ENCODE measurements at places on chromosomes 2 and 18.

DNA sequence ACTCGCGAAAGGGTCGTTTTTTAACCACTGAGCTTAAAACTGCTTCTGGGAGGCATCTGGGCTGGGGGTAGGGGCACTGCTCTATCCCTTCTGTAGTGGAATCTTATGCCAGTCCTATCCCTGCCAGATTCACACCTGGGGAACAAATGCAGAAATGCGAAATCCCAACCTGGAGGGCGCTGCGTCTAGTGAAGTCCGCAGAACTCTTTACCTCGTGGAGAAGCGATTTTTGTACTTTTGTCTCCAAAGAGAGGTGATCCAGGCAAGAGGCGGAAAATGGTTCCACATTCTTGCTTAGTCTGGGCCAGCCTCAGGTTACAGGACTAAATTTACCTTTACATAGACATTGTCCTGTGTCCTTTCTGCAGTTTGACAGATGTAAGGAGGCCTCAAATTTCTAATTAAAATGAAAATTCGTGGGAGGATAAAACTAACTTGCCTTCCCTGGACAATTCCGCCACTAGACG, 10.4 kb downstream of the TBR1 start:
- DNase-seq, result peak; percentile 66

- no peak for DNase-seq
Measured at GRCh38 chr2:154291927-154292326, 406.6 kb upstream of the KCNJ3 start.

DNA sequence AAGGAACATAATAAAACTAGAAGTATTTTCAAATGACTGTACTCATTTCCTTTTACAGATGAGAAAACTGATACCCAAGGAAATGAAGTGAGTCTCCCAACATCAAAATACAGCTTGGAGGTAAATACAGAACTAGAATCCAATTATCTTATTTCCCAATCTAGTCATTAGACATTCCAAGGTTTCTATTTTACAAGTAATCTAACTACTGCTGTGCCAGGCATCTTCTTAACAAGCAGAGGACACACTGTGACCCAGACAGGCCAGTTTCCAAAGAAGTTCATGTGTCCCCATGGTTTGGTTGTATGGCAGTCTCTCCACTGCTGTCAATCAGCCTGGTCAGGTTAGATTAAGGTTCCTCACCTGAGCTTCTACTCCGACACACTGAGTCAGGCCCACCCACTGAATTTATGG, 143.5 kb downstream of the THADA start:
- DNase-seq, result no peak

GRCh38 chr2:60172801-60173200, 380.7 kb downstream of the BCL11A start:
- DNase-seq, result no peak

GRCh38 chr2:63817382-63817781, 24.3 kb upstream of the UGP2 start:
- no peak for DNase-seq

- no peak for DNase-seq
Measured at GRCh38 chr18:12423393-12423792, 15.7 kb downstream of the PRELID3A start.

- DNase-seq, result no peak
Measured at GRCh38 chr2:78682781-78683180, 342.7 kb upstream of the REG3G start.

DNA sequence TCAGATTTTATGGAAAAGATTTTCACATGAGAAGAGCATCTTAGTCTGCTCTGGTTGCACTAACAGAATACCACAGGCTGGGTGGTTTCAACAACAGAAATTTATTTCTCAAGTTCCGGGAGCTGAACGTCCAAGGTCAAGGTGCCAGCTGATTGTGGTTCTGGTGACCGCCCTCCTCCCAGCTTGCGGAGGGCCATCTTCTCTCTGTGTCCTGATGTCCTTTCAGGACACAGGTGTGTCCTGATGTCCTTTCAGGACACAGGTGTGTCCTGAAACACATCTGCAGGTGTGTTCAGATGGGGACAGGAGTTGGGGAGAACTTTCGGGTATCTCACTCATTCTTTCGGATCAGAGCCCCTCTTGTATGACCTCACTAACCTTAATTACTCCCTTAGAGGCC, 374.9 kb downstream of the SOX11 start:
- DNase-seq, result no peak

GRCh38 chr2:169507698-169508097, 1.8 kb upstream of the KLHL41 start:
- no peak for DNase-seq

GRCh38 chr2:62934517-62934916, 116.1 kb upstream of the OTX1 start:
- no peak for DNase-seq

DNA sequence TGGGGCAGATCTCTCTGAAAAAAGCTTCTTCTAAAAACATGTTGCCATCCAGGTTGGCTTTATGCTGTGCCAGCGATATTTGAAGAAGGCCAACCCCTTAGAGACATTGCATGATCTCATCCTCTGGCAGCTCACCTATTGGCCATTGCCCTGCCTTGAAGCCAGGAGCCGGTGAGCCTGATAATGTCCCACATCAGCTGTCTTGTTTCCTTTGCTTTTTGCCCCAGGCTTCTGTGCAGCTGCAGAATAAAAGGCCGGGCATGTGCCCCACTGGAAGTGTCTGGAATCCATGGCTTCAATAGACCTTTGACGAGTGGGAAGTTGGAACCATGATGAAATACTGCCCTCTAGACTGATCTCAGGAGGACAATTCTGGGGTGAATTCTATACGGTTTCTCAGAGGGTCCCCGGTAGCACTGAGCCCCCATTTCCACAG, 523.5 kb upstream of the ZEB2 start:
- no peak for DNase-seq

- DNase-seq, result no peak
Measured at GRCh38 chr18:52403291-52404021, 63.5 kb downstream of the DCC start.

DNA sequence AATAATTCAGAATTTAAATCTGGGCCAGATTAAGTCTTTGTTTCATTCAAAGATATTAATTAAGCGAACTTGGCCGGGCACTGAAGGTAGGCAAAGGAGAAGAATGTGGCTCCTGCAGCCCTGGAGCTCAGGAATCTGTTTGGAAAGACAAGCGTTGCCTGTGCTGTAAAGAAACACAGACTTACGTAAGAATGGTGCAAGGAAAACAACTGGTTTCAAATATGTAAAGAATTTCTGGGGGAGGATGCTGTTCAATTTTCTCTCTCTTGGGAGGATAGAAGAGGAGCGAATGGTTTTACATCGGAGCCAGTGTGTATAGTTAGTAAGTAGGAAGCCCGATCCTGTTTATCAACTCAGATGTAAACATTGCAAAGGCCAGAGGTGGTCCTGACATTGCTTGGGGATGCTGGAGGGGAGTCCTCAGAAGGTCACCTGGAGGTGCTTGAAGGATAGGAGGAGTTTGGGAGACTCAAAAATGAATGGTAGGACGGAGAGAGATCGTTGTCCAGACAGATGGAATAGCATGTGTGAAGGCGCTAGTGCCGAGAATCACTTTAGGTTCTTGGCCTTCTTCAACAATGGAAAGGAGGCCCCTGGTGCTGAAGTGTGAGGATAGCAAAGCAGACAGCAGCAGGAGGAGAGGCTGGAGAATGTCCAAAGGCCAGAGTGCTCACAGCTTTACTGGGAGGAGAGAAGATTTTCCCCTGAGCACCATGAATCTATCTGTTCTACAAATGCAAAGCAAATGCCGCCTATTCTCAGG, 456.1 kb downstream of the LPIN1 start:
- DNase-seq, result no peak

DNA sequence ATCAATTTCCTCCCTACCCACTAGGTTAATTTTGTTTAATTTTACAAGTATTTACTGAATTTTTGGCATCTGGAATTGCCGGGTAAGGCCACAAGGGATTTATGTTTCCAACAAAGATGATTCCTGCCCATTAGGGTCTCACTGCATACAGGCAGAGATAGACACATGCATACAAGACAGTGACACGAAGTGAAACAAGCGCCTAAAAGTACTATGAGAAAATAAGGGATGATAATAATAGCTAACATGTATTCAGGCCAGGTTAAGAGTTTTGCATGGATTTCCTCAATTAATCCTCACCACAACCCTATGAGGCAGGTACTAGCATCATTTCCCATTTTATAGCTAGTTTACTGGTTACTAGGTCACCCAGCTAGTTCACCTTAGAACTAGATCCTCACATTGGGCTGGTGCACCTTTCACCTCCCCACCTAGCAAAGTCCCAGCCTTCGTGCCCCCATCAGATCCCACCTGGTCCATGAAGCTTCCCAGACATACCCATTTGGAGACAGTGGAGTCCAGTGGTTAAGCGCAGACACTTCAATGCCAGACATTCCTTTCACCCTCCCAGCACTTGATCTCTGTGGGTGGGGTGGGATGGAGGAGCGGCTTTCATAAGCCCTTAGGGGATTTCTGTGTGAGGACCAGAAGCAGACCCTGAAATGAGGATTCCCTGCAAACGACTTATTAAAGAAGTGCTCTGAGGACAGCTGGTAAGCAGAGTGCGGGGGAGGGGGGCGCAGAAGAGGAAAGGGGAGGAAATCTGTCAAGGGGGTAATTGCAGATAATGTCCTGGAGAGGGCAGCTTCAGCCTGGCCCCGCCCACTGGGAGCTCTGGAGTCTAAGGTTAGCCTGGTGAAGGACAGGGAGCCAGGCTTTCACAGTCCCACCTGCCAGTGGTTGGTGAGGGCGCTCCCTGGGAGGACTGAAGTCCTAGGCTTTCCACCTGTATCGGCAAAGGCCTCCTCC, 5.8 kb upstream of the DGUOK start:
- DNase-seq, result peak; percentile 55

GRCh38 chr2:195694553-195694952, 37.5 kb downstream of the SLC39A10 start:
- DNase-seq, result no peak

DNA sequence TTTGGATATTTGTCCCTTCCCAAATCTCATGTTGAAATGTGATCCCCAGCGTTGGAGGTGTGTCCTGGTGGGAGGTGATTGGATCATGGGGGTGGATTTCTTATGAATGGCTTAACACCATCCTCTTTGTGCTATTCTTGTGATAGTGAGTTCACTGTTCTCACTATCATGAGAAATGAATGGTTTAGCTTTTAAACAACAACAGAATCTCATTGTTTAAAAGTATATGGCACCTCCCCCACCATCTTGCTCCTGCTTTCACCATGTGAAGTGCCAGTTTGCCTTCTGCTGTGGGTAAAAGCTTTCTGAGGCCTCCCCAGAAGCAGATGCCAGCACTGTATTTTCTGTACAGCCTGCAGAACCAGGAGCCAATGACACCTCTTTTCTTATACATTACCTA, 38.1 kb downstream of the KIAA1328 start:
- no peak for DNase-seq

GRCh38 chr18:48649231-48649630, 110.4 kb downstream of the CTIF start:
- no peak for DNase-seq

DNA sequence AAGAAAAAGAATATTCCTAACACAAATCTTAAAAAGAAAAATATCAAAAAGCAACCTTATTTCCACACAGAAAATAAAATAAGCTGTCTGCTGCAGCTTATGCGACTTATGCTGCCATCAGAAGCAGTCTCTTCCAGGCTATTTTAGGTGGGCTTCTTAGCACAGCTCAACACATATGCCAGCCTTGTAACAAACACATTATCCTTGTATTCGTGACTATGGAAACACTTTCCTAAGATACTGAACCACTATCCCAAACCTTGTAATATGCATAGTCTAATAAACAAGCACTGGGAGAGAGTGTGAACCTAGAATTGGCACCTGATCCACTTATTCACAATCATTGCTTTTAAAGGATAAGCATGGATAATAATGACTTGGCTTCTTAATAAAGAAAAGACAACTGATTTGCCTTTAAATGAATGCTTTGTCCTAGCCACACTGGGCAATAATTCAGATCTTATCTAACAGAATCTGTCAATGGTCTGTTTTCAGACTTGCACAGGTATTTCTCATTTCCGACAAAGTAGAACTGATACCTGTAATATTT, 40.0 kb upstream of the RNU4ATAC start:
- DNase-seq, result no peak

DNA sequence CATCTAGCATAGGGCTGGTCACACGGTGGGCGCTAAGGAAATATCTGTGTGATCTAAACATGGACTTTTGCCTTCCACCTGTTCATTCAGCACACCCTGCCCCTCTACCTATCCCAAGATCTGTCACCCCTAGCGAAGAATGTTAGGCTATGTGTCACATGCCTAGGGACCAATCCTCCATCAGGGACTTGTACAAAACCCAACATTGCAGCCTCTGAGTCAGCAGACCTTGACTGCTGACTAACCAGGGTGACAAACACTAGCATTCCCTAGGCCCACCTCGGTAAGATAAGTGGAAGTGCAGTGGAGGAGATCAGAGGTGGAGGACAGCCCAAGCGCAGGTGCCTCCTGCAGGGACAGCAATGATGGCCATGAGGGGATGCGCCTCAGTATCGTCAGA, 99.2 kb downstream of the SOX11 start:
- no peak for DNase-seq

- DNase-seq, result no peak
Measured at GRCh38 chr2:175792199-175792598, 209.9 kb downstream of the LNPK start.

DNA sequence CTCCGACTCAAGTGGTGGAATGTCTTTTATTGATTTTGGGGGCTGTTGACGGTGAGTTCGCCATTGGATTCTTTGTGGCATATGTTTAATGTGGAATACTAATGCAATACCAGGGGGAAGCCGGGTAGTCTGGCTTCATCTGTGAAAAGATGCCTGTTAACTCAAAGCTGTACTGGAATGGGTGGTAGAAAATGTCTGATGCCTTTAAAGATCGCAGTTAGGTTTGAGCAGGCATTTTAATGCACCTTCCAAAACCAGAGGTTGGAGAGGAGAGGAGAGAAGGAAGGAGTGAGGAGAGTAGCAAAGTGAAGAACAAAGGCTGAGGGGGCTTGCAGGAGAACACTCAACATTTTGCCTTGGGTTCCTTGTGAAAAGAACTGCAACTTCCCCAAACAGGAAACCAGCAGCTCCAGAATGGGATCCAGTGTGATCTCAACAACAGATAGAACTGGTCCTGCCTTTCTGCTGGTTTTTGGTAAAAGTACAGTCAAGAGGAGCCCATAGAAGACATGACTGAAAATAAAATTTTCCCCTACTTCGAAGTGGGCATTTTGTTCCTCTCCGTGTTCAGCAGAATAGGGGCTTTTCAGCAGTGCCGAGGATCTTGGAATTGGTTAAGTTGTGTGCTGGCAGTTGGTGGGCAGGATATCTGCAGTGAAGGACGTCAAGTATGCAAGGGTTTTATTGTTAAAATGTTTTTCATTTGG, 1.5 kb downstream of the ZNF532 start:
- DNase-seq, result no peak
